Osteocyte (in vitro differentiated cells): ENCODE measurements at places on chromosomes 3 and 15. TPM values are rescaled to one million over a fixed set of nuclear protein-coding genes. Genes with fewer than 3 reads are reported as not detected.
A peak's percentile ranks its signal among the peaks of the same experiment; 100 is the strongest.

GRCh38 chr3:32603064-32603463 is 32.4 kb upstream of the DYNC1LI1 start:
- H3K27ac ChIP-seq, result no peak overlapping the region
- H3K4me3 ChIP-seq, result no peak overlapping the region
- no peaks in the 10 kb centered on the region for H3K27me3 ChIP-seq
- DNase-seq, result peak; percentile 67
- no peaks in the 10 kb centered on the region for H3K36me3 ChIP-seq

OXTR gene
- 23.8 and 24.0 TPM in 2 replicates for total RNA-seq

CHRFAM7A gene
- 1.7 and 3.4 TPM in 2 replicates for total RNA-seq

DYNLT2B gene
- 19.5 and 20.9 TPM in 2 replicates for total RNA-seq
